ENCODE measurements at places on chromosomes 3 and 15.
A peak's percentile ranks its signal among the peaks of the same experiment; 100 is the strongest.

- no peak for DNase-seq
These were observed 165.6 kb downstream of the LPP start for GRCh38 chr3:188319569-188319968.

DNA sequence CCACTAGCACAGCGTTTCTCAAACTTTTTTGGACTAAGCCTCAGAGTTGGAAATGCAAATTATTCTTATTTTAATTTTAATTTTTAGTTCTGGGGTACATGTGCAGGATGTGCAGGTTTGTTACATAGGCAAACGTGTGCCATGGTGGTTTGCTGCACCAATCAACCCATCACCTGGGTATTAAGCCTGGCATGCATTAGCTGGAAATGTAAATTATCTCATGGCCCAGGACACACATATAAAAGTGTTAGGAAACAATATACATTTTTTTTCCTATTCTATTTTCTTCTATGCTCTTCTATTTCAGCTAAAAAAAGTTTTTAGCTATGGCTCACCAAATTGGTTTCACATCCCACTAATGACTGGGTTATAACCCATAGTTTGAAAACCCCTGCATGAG, 73.3 kb upstream of the LRIG1 start:
- no peak for DNase-seq

DNA sequence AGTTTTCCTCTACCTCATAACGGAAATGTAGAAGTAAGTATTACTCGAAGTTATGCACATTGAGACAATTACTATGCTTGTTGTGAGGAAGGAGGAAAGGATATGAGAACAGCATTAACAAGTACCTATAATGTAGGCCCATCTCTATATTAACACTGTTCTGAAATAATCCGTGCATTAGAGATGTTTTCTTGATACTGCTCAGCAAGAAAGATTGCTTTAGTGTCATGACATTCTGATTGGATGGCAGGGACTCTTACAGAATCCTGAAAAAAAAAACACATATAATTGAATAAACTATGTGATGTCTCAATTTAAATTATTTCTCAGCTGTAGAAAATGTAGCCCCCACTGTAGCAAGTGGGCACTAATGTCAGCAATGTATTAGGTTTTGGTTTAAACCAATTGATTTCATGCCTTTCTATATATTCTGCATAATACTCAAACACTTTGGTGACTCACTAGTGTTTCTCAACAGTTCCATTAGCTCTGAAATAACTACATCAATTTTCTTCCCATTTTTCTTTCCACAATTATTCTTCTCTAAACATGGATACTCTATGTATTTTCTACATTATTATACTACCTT, 598.3 kb upstream of the BCHE start:
- DNase-seq = no peak

- DNase-seq = no peak
These were observed 4.1 kb downstream of the ZNF717 start for GRCh38 chr3:75781079-75781745.

- DNase-seq = no peak
These were observed 86.9 kb downstream of the KLF15 start for GRCh38 chr3:126270145-126270811.

DNA sequence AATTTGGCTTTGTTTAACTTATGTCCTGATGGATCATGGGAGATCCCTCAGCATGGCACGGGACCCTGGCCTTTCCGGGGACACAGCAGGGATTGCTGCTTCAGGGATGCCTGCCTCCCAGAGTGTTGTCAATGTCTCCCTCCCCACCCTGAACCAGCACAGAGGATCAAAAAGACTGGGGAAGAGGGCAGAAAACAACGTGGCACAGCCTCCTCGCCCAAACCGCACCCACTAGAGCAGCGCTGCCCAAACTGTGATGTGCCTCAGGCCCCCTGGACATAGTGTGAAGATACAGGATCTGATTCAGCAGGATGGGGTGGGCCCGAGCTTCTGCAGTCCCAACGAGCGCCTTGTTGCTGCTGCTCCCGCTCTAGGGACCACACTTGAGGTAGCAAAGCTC, 34.5 kb downstream of the SLC6A20 start:
- DNase-seq = no peak

DNA sequence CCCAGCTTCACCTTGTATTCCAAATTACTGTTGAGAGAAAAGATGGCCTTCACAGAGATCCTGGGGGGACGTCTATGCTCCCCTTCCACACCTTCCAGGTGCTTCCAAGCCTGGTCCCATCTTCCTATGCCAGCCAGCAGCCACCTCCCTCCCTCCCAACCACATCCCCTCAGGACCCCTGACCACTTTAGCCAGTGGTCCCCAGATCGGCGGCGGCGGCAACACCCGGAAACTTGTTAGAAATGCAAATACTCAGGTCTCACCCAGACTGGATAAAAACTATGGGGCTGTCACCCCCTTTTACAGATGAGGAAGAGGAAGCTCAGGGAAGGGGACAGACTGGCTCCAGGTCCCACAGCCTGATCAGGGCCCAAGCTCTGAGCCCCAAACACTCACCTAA, 38.0 kb upstream of the PRSS50 start:
- no peak for DNase-seq

DNA sequence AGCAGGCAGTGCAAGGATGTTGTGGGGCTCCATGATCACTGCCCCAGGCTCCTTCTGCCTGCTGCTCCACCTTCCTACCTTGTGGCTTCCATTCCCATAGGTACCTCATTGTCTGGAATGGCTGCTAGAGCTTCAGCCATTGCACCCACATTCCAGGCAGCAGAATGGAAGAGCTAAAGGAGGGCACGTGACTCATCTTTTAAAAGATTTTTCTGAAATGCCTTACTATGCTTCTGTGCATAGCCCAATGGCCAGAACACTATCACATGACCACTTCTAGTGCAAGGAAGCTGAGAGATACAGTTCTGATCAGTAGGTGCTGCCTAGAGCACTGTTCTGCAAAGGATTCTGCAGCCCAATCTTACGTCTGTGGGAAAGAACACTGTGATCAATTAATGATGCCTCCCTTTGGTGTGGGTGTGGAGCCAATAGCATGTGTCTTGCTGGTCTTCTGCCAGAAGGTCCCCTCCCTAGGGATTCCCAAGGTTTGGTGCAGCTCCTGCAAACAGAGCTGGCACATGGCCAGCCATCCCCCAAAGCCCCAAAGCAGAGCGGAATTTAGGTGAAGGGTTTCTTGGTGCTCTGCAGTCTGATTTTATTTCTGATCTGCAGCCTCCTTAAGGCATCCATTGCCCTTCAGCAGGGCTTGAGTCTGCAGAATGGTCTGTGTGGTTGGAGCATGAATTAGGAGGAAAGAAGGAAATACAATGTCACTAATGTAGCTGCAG, 34.4 kb downstream of the SPSB4 start:
- DNase-seq = no peak

DNA sequence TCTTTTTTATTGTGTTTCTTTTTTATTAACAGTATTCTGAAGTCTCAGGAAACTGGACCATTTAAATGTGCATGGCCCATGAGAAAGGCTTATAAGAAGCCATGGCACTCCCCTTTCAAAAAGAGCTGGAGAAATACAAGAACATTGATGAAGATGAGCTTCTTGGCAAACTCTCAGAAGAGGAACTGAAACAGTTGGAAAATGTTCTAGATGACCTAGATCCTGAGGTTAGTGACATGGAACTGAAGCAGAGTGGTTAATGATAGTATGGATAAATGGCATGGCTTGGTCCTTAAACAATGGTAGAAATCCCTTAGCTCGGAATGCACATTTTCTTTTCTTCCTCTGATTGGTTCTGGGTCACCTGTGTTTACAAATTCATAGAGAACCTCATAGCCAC, 14.9 kb downstream of the TMOD2 start:
- DNase-seq = no peak

- DNase-seq = peak; percentile 26
These were observed 323.5 kb downstream of the RORA start for GRCh38 chr15:60905587-60905986.

DNA sequence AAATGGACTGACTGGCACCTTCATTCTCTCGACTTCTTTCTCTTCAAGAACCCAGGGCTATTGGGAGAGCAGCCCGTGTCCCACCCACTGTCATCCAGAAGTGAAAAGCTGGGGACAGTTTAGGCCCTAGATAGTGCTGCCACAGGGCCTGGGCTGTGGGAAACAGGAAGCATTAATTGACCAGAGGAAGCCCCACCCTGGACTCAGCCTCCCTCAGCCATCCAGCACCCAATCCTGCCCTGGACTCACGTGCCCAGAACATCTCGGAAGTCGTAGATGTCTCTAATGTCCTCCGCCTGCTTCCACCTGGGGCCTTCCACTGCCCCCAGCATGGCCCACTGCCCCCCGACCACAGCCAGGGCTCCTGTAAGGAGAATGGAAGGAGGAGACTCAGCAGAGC, 2.3 kb downstream of the CAMK1 start:
- DNase-seq = no peak

GRCh38 chr15:41258750-41259471, 27.8 kb downstream of the CHP1 start:
- DNase-seq = no peak

DNA sequence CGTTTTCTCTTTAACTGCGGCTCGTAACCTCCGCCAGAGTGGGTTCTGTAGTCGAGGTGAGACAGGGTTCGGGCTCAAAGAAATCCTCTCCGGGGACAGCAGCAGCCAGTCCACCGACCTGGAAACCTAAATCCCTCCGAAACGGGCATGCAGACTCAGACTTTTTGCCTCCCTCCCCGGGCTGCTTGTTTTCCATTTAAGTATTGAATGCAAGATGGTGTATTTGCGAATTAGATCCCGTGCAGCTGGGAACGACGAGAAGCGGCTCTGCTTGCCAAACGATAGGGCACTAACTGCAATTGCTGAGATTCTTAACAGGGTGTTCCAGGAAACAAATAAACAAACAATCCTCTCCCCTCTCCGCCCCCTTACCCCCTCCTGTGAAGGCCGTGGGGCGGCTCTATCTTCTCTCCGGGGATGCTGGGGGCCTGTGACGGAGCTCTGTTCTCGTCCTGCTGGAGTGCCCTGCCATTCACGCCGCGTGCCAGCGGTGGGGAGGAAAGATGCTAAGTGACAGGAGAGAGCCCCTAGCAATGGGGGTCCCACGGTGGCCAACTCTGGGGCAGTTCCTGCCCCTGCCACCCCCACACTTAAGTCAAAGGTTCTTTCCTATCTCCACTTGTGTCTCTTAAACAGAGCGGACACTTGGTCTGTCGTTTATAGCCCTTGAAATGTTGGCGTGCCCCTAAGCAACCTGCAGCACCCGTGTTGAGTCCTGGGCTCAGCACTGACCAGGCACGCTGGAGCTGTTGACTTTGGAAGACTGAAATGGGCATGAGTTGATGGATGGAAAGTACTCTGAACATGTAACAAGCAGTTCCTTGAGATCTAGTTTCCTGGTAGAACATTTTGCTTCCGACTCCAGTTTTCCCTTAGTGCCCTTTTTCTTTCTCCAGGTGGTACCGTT, 1.3 kb upstream of the ETV5 start:
- DNase-seq = peak; percentile 11

GRCh38 chr3:14892226-14892625, 55.2 kb upstream of the NR2C2 start:
- DNase-seq = no peak

GRCh38 chr3:197504229-197504628, 51.5 kb downstream of the BDH1 start:
- no peak for DNase-seq

GRCh38 chr3:61181874-61182273, 69.4 kb downstream of the FHIT start:
- peak; percentile 10 for DNase-seq

GRCh38 chr3:41011854-41012253, 187.5 kb upstream of the CTNNB1 start:
- no peak for DNase-seq

- peak; percentile 11 for DNase-seq
These were observed 11.2 kb downstream of the ATP8B4 start for GRCh38 chr15:50107591-50108408.

DNA sequence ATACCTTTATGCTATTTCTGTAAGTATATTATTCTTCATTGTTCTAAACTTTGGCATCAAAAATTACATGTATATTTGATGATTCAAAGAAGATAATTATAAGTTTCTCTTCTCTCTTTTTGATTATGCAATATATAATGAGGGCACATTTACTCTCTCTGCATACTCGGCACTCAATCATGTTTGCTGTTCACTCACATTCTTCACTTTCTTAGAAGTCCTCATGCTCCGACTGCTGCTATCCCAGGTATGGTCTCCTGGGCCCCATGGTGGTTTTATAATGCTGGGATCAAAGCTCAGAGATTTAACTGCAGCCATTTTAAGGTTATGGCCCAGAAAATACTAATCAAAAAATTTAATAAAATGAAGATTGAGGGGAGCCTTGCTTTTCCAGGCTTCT, 529.7 kb upstream of the IL12A start:
- DNase-seq = no peak

- no peak for DNase-seq
These were observed 62.8 kb upstream of the SPATA12 start for GRCh38 chr3:56997675-56998074.

DNA sequence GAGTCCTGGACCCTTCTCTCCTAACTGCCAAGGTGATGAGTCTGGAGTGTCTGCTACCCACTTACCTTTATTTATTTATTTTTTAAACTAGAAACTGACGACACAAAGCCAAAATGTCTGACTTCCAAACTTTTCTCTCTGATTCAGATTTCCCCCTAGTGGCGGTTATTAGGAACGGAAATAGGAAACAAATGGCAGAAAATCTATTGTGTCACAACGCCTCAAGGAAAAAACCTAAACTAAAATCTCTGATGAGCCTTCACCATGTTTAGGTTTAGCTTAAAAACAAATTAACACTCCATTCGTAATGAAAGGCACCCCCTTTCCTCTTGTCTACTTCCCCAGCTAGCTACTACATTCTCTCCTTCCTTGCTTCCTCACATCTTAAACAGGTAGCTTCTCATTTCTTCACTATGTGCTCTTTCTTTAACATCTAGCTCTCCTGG, 94.0 kb upstream of the MEX3B start:
- no peak for DNase-seq

DNA sequence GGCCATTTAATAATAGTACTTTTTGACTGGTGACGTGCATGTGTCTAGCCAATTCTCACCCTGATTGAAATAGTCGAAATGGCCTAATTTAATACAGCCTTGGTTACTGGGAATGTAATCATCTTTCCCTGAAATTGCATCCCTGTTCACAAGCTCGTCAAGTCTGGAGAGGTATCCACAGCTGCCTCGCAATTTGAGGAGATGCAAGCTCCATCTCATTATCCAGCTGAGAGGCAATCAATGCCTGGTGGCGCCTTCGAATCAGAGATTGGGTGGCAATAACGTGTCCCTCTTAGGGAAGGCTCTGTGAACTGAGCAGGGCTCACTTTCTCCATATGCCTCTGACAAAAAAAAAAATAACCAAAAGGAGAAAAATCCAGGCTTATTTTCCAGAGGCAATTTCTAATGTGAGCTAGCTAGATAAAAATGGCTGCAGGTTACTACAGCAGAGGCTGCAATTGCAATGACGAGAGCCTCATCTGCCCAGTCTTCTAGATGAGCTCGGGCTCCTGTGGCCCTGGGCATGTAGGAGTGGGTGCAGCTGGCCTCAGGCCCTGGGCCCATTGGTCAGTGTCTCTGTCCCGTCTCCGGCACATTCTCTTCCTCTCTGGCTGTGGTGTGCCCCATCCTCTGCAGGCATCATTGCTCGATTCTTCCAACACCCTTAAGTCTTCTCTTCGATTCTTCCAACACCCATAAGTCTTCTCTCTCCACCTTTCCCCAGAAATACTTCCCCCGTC, 487.5 kb downstream of the GABRG3 start:
- DNase-seq = no peak

All from stimulated activated CD4-positive, alpha-beta T cell treated with anti-CD3 and anti-CD28 coated beads, Interleukin-15, amount 100 ng/mL, for 24 hours (primary cell).